ENCODE measurements at places on chromosomes 1 and 21.

- no peak for DNase-seq
Observed at GRCh38 chr1:185731446-185731845, 2.7 kb upstream of the HMCN1 start.

DNA sequence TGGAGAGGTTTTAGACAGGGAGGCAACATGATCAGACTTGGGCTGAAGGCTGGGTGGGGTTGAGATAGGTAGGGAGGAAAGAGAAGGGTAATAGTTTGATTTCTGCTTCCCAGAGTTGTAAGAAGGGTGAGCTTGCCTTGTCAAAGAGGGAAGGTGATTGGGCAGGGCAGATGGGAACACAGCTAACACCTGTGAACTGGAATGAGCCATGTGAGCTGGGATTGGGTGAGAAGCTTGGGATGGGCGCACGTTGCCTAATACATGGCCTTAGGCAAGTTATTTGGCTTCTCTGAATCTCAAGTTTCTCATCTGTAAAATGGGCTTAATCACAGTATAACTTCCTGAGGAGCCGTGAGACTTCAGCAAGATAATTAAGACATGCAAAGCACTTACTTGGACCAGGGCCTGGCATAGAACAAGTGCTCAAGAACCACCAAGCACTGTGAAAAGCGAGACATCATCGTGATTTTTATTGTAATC lies 33.8 kb upstream of the ID3 start:
- DNase-seq: no peak

- no peak for DNase-seq
Observed at GRCh38 chr1:94962409-94963265, 35.7 kb upstream of the CNN3 start.

DNA sequence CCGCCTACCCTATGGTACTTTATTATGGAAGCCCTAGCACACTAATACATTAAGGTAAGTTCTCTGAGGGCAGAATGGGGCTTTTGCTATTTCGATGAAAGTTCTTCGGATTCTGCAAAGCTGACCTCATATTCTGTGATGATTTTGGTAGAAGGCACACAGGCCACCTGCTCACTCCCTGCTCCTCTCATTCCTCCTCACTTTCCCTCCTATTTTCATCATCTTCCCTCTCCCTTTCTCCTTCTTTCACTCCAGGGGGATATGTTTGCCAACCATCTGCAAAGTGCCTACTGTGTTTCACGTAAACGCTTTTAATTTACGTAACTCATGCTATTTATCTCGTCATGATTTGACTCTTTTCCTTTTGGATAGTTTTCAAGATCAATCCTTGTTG lies 45.0 kb upstream of the ETS2 start:
- no peak for DNase-seq

- DNase-seq: no peak
Observed at GRCh38 chr1:183567584-183567983, 22.7 kb downstream of the NCF2 start.

DNA sequence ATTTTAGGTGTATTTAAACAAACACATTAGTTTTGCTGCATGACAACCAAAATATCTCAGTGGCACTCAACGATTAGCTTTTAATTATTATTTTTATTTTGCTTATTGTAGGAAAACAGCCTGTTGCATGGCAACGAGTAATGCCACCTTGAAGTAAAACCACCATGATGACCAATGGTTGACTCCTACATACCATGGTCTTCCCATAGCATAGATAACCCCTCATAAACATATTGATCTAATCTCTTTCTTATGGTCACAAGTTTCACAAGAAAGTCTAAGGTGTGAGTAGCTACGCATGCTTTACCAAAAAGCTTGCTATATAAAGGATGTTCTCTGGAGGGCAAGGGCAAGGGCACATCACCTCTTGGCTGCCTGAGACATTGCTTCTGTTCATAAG lies 61.5 kb upstream of the PTBP2 start:
- no peak for DNase-seq

- no peak for DNase-seq
Observed at GRCh38 chr1:50246869-50247268, 138.1 kb downstream of the ELAVL4 start.

GRCh38 chr1:21725748-21726392 lies 56.7 kb upstream of the RAP1GAP start:
- DNase-seq: no peak

DNA sequence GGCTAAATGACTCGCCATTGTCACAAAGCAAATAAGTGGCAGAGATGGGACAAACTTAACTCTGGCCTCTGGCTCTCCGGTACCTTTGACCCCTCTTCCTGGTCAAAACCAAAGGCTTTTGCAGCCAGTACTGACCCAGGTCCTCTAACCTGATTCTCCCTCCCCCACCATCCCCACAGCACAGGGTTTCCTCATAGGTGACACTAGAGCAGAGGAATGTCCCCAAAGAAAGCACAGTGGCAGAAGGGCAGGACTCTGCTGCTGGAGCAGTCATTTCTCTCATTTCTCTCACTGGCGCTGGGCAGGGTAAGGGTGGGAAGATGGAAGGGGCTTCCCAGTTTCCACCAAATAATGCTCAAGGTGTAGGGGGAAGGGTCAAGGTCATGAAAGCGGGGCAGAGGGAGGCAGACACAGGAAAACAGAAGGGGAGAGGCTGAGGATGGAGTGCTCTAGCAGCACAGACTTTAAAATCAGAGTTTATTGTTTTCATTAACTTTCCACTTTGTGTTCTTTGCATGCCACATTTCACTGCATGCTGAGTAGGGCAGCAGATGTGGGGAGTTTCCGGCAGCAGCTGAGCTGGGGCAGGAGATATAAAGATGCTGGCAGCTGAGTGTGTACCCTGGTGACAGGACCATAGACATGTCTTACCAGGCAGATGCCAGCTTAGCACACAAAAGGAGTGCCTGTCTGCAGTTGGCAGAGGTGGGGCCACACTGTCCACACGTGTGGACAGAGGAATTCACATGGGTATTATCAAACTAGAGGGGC lies 80.5 kb downstream of the FAM78B start:
- DNase-seq: no peak

DNA sequence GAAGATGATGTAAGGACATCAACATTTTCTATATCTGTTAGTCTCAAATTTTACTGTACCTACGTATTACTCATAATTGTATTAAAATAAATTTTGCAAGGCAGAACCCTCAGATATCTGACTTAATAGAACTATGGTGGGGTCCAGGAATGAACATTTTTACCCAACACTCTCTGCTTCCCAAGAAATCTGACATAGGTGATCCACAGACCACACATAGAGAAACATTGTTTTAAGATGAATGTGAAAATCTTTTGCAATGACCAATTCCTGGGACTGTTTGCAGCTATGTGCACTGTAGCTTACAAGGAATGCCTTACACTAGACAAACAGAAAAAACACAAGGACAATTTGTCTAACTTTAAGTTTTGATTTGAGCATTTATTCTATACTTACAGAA lies 645.6 kb upstream of the ADGRL2 start:
- DNase-seq: no peak

GRCh38 chr1:65630855-65631254 lies 161.8 kb upstream of the PDE4B start:
- DNase-seq: no peak

- DNase-seq: peak; percentile 72
Observed at GRCh38 chr1:154845879-154846278, 24.2 kb downstream of the KCNN3 start.

- no peak for DNase-seq
Observed at GRCh38 chr1:226690460-226690982, 48.6 kb downstream of the ITPKB start.

- peak; percentile 55 for DNase-seq
Observed at GRCh38 chr1:18100491-18101063, 7.0 kb upstream of the IGSF21 start.

DNA sequence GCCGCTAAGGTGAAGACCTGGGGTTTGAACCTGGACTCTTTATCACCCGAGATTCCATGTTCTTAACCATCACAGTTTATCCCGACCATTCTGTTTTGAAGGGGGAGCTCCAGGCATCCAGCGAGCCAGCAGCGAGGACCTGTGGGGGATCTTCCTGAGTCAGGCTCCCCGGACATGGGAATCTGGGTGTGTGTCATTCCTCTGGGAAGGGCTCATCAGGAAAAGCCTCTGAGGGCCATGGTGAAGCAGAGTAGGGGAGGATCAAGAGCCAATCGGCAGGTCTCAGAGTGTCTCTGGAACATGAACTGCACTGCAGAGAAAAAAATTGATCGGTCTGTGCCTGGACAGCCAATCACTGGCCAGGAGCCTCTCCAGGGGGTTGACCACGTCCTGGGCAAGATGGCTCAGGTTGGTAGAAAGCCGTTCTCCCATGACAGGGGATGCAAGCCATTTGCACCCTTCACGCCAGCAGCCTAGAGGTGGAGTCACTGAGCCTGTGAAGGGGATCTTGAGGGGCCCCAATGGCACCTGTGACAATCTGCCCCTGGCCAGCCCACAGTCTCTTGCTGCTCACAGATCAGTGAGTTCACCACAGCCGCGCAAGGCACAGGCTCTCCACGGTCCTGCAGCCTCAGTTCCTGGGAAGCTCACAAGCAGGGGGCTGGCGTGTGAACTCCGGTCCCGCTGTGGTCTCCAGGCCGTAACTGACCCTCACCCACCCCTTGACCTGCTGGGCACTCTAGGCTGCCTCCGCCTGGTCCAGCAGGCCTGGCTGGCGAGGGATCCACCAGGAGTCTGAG lies 20.4 kb upstream of the ACTRT2 start:
- DNase-seq: no peak

Measured in NCI-H1092 (cell line).